ENCODE measurements at places on chromosomes 3 and 15. TPM values are rescaled to one million over a fixed set of nuclear protein-coding genes. Genes with fewer than 3 reads are reported as not detected.

Gene LRIG1
- 71.1 TPM for total RNA-seq

Gene GP9
- total RNA-seq: not detected

Gene GOLGA8T
- total RNA-seq: 0.31 TPM

Gene SAMMSON
- total RNA-seq: not detected

Gene PRTG
- total RNA-seq: 7.2 TPM

Gene RABL3
- total RNA-seq: 10.0 TPM

Gene STRIT1
- not detected for total RNA-seq

Gene SH2D7
- not detected for total RNA-seq

Gene PRC1
- 29.1 TPM for total RNA-seq

Gene ZNF860
- 5.3 TPM for total RNA-seq

Gene GJD2
- 0.94 TPM for total RNA-seq

Gene CCDC54
- total RNA-seq: 1.6 TPM

Gene PLAAT1
- total RNA-seq: 7.8 TPM

Gene RNU5B-1
- total RNA-seq: not detected

Gene CEMIP
- 1.6 TPM for total RNA-seq

Gene CERS3
- 0.63 TPM for total RNA-seq

Data from parietal lobe (tissue), 2 donors.